ENCODE measurements at places on chromosomes 12 and 14.
A peak's percentile ranks its signal among the peaks of the same experiment; 100 is the strongest.

- no peak for DNase-seq
Measured at GRCh38 chr14:75279763-75280290, 1.2 kb downstream of the FOS start.

GRCh38 chr14:91750634-91751198 lies 18.8 kb upstream of the CATSPERB start:
- no peak for DNase-seq

DNA sequence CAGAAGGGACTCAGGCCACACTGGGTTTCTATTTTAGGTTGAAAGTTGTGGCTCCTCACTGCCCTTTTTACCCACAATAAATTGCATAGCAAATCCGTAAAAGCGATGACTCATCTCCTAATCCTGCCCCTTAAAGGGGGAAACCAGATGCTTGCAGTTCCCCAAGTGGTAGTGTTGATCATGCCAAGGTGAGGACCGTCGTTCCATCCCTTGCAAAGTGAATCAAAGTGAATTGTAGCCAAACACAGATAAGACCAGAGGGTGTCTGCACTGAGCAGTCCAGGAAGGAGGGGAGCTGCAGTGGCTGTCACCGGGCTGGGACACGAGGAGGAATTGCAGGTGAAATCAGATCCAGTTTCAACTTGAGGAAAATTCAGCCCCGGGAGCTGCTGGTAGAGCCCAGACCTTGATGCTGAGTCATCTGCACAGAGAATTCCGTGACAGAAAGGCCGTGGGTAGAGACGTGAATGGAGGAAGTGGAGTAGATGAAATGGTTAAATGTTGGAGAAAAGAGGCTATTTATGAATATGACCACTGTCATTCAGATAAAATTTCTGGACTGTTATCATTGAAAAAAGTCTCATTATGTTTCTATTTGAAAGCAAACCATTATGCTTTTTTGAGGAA lies 44.2 kb upstream of the MMP17 start:
- DNase-seq: peak; percentile 62

- DNase-seq: no peak
Measured at GRCh38 chr14:96590190-96590864, 88.1 kb downstream of the PAPOLA start.

DNA sequence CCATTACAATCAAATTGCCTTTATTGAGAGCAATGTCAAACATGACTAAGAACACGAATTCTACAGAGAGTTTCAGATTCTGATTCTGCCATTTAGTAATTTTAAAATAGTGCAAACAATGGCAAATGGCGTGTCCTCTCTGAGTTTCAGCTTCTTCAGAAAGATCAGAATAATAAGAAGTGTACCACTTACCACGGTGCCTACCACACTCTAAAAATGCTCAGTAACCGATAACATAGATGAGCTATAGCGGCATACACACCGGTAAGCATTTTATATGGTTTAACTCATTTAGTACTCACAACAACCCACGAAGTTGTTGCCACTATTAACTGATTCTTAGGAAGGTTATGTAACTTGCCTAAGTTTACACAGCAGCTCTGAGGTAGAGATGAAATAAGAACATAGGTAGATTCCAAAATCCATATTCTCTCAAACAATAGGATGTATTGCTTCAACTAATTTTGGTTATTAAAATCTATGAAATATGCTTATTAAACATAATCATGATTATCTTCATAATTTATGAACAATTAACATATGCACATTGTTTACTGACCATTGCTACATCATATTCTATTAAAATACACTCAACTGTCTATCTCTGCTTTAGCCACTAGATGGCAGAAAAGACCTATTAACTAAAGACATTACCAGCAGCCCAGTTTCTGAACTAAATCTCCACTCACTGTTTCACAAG lies 38.3 kb downstream of the SLC6A15 start:
- peak; percentile 62 for DNase-seq

DNA sequence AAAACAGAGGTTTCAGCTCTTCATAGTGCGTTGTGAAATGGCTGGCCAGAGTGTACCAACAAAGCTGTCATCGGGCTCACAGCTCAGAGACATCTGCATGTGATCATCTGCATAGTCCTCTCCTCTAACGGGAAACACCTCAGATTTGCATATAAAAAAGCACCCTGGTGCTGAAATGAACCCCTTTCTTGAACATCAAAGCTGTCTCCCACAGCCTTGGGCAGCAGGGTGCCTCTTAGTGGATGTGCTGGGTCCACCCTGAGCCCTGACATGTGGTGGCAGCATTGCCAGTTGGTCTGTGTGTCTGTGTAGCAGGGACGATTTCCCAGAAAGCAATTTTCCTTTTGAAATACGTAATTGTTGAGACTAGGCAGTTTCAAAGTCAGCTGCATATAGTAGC lies 14.3 kb upstream of the PAPLN start:
- DNase-seq: peak; percentile 68

DNA sequence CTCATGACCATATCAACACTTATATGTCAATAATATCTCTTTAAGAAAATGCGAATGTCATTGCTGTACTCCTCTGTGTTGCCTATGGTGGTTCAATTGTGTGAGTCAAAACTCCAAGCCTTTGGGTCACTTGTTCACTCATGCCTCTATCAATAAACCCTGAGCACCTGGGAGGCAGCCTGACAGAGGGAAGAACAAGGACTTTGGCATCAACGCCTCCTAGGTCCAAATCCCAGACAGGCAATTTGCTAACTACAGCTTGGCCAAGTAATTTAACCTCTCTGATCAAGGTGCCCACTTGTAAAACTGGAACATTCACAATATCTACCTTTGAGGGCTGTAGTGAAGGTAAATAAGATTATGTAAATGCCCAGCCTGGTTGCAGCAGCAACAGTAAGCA lies 137.8 kb downstream of the SAMD4A start:
- DNase-seq: no peak

GRCh38 chr14:70514168-70515069 lies 20.4 kb downstream of the ADAM20 start:
- DNase-seq: no peak

DNA sequence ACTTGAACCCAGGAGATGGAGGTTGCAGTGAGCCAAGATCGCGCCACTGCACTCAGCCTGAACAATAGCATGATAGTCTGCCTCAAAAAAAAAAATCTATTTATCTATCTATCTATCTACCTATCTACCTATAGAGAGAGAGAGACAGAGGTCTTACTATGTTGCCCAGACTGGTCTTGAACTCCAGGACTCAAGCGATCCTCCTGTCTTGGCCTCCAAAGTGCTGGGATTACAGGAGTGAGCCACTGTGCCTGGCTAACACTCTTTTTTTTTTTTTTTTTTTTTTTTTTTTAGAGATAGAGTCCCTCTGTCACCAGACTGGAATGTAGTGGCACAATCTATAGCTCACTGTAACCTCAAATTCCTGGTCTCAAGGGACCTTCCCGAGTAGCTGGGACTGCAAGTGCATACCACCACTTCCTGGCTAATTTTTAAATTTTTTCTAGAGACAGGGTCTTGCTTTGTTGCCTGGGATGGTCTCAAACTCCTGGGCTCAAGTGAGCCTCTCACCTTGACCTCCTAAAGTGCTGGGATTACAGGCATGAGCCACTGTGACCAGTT lies 1.9 kb downstream of the FAM186A start:
- DNase-seq: no peak

DNA sequence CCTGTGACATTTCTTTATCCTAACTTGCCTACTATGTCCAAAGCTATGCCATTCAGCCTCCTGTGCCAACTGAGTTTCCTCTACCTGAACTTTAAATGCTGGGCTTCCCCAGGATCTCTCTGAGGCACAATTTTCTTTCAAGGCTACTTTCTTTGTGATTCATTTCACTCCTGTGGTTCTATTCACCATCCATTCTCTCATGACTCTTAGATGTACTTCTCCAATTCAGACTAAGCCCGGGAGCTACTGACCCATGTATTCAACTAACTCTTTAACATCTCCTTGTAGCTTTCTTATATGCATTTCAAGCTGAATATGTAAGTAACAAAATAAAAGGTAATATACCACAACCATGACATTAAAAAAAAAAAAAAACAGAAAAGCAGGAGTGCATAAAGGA lies 738.9 kb upstream of the USP15 start:
- DNase-seq: no peak

DNA sequence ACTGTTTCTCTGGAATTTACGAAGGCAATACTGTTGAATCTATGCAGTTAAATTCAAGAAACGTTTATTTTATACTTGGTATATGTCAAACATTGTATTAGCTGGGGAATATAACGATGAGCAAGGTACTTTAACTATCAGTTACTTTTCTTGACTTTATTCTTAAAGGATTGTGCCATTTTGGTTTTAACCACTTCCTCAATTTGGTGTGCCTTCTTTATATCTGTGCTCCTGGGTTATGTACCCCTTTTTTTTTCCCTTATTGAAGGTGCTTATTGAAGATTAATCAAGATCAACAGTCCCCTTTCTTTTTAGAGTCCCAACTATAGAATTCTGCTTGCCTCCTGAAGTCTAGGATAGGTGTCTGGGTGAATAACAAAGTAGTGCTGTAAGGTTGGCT lies 5.8 kb downstream of the RAB21 start:
- DNase-seq: no peak

- DNase-seq: peak; percentile 57
Measured at GRCh38 chr12:14275886-14276285, 89.6 kb upstream of the ATF7IP start.

- DNase-seq: no peak
Measured at GRCh38 chr12:13374793-13375192, 178.3 kb downstream of the EMP1 start.

DNA sequence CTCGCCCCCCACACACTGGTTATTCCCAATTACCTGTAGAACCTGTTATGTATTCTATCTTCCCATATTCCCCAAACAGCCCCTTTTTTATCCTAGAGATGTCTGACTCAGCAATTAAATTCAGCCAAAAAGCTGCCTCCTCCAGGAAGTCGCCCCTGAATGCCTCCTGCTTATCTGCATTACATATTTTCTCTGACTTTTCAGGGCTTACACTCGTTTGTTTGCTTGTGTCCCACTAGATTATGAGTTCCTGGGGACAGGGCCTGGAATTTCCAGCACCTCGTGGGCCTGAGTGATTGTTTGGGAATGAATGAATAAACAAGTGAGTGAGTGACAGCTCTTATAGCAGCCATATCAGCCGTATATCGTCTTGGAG lies 99.3 kb upstream of the RFLNA start:
- no peak for DNase-seq

DNA sequence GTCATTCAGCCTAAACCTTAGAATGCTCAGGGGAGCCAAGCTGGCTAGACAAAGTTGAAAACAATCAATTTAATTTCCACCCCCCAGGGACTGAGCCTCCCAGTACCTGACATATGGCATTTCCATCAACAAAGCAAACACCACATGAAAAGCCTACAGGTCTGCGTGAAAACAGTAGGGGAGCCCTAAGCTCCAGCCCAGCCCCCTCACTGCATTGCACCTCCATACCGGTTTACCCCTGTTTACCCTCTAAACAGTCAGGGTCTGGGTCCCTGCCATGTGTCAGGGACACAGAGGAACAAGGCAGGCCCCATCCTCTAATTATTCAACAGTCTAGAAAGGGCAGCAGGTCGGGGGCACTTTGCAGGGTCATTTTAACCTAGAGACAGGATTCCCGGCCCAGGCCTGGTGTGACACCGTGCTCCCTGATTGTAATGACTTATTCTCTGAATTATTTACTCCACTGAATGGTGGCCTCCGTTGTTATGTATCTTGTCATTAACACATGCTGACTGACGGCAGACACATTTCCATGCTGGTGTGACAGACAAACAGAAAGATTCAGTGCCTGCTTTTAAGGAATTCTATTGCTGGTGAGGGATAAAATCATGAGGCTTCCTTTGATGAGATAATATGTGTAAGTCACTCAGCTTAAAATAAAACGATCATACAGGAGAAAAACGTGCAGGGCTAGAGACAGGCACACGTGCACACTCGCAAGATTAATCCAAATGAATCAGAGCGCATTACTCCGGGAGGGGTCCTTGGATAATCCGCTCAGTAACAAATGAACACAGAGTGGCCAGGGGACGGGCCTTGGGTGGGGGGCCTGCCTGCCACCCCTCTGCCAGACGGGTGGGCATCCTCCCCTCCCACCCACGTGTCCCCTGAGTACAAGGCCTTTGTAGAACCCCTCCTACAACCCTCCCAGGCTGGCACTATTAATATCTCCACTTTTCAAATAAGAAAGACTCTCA lies 23.2 kb downstream of the CCDC88C start:
- DNase-seq: no peak

DNA sequence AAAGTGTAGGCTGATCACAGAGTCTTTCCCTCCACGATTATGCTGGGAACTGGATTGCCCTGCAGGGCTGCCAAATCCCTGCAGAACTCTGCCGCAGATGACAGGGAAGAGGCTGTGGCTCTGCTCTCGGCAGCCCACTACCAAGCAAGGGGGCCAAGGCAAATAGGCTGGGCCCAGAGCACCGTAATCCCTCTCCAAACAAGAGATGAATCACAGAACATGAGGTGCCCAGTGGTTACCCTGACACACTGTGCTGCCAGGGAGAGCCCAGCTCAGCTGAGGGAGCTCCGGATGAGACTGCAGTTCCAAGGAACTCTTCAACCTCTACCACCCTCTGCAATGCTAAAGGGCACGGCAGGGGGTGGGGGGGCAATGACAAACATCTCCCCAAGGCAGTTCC lies 33.9 kb downstream of the STON2 start:
- DNase-seq: no peak

- DNase-seq: no peak
Measured at GRCh38 chr12:92877904-92878303, 51.2 kb downstream of the EEA1 start.

- DNase-seq: no peak
Measured at GRCh38 chr14:60760644-60761364, 26.2 kb downstream of the MNAT1 start.

- no peak for DNase-seq
Measured at GRCh38 chr14:76125511-76125910, 26.2 kb upstream of the GPATCH2L start.

GRCh38 chr12:116395396-116395795 lies 117.9 kb upstream of the MED13L start:
- no peak for DNase-seq

DNA sequence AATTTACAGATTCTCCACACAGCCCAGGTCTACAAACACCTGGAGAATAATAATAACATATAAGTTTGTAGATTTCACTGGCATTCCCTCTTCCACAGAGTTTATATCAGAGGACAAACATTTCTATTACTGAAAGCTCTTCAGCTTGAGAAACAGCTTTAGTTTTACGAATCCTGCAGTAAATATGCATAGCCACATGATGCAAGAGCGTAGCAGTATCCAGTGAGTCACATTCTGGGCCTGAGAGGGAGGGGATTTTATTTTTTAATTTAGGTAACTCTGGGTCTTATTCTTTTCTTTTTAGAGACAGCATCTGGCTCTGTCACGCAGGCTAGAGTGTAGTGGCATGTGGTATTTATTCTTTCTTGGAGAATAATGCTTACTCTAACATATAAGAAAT lies 1002.8 kb downstream of the TRHDE start:
- no peak for DNase-seq

DNA sequence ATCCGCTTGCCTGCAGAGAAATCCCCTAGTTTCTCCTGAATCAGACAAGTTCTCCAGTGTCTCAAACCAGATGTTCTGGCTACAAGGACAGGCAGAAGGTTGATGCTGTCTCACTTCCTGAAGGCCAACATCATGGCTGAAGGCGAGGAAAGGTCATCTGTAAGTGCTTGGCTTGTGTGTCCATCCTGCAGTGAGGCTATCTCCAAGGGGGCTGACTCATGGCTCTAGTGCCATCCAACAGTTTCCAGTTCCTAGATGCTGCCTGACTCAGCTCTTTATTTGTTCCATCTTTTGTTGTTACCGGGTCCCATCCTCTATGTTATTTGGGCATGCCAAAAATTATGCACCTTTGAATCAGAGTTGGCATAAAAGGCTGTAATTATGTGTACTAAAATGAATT lies 232.1 kb upstream of the TBX3 start:
- no peak for DNase-seq

Measured in inflammatory macrophage (primary cell).